ENCODE measurements at places on chromosomes 2 and 18.

GRCh38 chr2:240998706-240998994 is 232 bp downstream of the SNED1 start:
- no peak for DNase-seq

- no peak for DNase-seq
Observed at GRCh38 chr2:140472676-140473075, 1658.1 kb downstream of the LRP1B start.

DNA sequence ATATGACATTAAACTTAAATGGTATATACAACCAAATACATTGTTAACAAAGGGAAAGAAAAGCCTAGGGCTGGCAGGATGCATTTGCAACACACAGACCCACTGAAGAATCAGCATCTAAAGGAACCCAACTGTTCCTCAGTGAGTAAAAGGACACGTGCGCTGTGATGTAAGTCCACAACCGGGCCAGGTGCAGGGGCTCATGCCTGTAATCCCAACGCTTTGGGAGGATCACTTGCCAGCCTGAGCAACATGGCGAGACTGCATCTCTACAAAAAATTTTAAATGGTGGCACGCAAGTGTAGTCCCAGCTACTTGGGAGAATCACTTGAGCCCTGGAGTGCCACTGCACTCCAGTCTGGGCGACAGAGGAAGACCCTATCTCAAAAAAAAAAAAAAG is 3.9 kb downstream of the DTNB start:
- no peak for DNase-seq

- DNase-seq = no peak
Observed at GRCh38 chr18:47915229-47915628, 15.2 kb downstream of the SMAD2 start.

Measured in stimulated activated CD8-positive, alpha-beta memory T cell treated with anti-CD3 and anti-CD28 coated beads, Interleukin-12 subunit alpha, Interleukin-12 subunit beta, amount 100 ng/mL, for 1 hour (primary cell).